LoVo (cell line): ENCODE measurements at places on chromosomes 4 and X.

DNA sequence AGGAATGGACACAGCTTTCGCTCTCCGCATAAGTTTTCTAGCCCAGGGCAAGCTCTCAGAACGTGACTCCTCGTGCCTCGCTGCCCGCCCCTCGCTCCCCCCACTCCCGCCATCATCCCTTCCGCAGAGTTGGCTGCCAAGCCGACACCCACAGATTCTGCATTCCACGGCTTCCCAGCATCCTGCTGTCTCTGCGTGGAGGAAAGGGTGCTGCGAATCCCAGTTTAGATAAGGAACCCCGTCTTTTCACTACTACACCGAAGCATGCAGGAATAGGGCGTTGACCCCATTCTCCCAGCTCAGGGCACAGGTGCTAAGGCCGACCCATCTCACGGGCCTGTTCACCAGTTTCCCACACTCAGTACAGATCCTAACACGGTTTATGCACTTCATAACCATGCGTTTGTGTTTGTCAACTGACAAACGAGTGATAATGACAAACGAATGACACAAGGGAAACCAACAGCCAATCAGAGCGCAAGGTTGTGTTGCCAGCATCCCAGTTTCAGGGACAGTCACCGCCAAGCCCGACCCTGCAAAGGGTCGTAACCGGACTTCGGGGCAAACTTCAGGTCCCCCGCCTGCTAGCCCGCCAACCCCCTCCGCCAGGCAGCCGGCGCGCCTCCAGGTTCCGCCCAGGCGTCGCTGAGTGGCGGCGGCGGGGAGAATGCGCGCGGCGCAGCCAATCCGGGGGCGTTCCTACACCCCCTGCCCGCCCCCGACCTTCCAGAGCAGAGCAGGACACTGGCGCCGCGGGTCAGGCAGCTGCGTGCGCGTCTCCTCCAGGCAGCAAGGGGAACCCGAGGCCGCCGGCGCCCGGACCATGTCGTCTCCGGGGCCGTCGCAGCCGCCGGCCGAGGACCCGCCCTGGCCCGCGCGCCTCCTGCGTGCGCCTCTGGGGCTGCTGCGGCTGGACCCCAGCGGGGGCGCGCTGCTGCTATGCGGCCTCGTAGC lies at the start of gene CYP2U1:
CYP2U1 (plus strand) TSS at position 729 of the 954 bp plus-strand sequence; CDS start at position 824, 95 bp downstream.
- DNase-seq = peak; percentile 85

- DNase-seq = peak; percentile 58
These were observed at the start of gene XK for GRCh38 chrX:37685381-37686359. TSS of gene XK (plus strand) at chrX:37685791. CDS start at chrX:37685962, 171 bp downstream.

- DNase-seq = no peak
These were observed 111.2 kb downstream of the QDPR start for GRCh38 chr4:17400686-17401085.

DNA sequence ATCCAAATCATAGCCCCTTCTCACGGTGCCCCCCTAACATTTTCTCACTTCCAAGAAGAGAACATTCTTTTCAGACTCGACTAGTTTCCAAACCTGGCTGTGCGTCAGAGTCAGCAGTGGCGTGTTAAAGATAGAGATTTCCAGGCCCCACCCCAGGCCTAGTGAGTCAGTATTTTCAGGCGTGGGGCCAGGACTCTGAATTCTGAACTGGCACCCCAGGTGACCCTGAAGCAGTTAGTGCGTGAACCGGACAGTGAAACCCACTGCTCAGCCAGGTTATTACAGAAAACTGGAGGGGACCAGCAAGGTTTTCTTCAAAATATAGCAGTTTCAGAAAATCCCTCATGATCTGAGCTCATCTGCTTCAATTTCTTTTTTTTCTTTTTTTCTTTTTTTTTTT lies 35.0 kb upstream of the BCOR start:
- peak; percentile 42 for DNase-seq

GRCh38 chr4:89682808-89683207 lies 154.2 kb downstream of the SNCA start:
- no peak for DNase-seq

DNA sequence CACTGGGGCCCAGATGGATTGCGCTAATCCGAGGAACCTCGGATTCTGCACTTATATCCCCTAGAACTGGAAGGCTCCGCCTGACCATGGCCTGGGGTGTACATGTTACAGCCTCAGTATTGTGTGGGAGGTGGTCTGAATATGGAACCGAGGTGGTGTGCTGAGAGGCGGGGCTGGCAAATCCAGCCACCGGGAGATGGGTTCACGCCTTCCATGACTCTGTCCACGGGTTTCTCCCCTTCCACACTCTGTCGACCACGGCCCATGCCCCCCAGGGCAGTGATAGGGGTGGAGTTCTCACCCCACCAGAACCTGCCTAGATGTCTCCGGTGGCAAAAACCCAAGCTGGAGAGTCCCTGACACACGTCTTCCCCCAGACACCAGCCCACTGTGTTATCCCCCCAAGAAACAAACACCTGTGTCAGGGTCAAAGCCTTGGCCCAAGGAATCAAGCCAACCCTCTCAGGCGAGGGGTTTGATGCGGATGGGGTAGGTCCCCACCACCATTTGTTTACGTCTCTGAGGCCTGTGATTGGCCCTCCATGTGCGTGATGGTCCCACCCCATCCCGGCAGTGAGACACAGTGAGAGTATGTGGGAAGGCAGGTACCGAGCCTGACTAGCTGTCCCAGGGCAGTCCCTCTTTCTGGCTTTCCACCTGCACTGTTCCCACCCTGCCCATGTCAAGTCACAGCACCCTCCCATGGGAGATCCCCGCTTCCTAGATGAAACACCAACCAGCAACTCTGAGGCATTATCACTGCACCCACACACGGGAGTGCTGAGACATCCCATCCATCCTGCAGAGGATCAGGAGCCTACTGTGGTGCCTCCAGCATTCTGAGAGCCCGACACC lies 6.6 kb upstream of the LOC101059915 start:
- DNase-seq = no peak

GRCh38 chr4:9832640-9833039 lies 51.2 kb downstream of the DRD5 start:
- no peak for DNase-seq

DNA sequence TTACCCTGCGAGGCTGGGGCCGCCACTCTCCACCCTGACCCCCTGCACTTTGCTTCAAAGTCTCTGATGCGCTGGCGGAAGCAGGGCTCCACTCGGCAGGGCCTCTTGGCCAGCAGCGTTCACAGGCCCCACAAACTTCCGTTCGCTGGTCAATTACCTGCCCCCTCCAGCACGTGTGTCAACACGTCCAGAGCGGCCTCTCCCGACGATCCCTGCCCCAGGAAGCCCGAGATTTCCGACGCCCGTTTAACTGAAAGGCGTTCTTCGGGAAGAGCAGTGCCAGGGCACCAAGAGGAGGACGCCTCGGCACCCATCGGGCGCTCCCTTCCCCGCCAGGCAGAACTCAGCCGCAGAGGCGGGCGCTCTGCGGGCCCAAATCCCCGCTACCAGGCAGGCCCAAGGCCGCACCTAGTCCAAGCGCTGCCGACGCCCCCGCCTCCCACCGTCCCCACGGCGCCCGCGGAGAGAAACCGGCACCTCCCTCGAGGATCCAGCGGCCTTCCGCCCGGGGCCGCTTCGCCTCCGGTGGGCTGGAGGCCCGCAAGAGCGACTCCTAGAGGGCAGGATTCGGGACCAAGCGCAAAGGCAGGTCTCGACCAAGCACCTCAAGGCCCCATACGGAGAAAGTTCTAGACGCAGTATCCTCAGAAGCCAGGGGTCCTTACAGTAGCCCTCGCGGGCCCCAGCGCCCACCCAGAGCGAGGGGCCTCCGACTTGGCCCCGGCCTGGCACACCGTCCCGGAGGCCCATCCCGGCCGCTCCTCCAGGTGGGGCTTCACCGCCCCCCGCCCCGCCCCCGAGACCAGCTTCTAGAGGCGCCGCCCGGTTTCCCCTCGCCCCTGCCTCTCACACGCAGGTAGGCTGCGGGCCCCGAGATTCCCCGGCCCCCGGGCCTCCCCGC lies 586 bp downstream of the BCAP31 start:
- DNase-seq = peak; percentile 39

DNA sequence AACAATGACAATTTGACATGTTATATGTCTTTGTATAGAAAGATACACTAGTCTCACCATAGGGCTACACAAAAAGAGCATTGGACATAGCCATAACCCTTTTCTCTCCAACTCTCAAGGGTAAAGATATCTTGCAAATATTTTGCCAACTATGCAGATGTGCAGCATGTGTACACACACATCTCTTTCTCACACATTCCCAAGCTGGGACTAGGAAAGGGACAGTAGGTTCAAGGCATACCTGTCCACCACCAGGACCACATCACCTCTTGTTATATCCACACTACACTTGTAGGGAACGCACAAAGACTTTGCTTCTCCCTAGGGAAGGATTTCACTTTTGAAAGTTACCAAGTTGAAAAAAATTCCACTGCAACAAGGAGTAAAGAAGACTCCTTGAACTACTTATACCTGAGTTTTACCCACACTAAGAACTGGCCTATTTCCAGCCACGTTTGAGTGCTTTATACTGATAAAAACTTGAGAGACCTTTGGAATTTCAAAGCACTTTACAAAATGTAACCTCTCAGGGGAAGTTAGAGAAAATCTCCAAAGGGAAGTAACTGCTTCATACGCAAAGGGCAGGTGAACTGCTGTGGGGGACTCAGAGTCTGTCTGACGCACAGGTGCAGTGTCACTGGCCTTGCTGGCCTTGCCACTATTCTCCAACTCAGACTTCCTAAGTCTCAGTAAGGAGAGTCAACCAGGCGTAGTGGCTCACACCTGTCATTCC lies 36.9 kb downstream of the NR3C2 start:
- no peak for DNase-seq

- DNase-seq = no peak
These were observed 85.5 kb downstream of the NFKB1 start for GRCh38 chr4:102586644-102587021.

- no peak for DNase-seq
These were observed 37.5 kb upstream of the NEIL3 start for GRCh38 chr4:177271915-177272766.

DNA sequence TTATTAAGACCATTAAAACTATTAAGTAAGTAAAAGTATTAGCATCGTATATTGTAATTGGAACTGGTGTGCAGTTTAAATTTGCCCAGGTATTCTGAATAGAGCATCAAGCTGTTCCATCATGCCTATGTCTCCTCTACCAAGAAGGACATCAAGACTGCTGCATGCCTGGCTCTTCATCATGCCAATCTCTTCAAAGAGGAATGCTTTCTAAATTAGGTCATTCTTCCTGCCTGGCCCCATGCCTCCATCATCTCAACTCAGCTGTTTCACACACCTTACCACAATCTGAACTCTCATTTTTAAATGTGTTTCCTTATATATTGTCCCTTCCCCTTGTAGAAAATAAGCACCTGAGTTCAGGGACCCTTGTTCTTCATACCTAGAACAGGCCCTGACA lies 270.5 kb upstream of the PPARGC1A start:
- no peak for DNase-seq

GRCh38 chr4:110020646-110021443 lies 108.2 kb downstream of the EGF start:
- no peak for DNase-seq

- no peak for DNase-seq
These were observed 253.9 kb downstream of the ANK2 start for GRCh38 chr4:113303315-113303714.

DNA sequence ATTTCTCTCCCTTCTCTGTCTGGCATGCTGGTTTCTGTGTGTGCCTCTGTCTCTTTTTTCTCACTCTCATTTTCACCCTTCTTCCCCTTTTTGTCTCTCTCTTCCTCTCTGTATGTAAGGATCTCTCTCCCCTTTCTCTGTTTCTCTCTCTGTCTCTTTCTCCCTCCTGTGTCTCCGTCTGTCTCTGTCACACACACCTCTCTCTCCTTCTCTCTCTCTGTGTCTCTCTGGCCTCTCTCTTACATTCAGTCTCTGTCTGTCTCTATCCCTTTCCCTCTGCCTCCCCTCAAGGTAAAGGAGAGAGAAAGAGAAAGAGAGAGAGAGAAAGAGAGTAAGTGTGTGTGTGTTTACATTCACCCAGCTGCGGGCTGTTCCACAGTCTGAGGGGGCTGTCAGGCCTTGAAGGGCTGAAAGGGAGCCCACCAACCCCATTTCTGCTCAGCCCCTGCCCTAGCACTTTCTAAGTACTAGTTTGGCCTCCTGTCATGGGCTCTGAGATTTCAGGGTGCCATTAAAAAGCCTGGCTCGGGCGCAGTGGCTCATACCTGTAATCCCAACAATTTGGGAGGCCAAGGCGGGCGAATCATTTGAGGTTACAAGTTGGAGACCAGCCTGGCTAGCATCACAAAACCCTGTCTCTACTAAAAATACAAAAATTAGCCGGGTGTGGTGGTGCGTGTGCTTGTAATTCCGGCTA lies 9.6 kb upstream of the TSPYL2 start:
- no peak for DNase-seq

DNA sequence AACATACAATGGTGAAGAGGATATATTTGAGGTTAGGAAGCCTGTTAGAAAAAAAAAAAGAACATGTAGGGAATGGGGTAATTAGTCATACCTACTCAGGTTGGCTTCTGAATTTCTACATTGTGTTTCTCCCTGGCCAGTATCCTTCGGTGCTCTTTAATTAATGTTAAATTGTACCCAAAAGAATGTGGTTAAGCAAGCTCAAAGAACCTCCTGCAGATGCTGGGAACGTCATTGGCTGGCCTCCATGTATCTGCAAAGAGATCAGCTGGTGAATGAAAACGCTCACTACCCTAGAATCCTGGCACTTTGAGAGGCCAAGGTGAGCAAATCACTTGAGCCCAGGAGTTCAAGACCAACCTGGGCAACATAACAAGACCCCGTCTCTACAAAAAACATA lies 942.3 kb upstream of the PRKX start:
- DNase-seq = no peak

DNA sequence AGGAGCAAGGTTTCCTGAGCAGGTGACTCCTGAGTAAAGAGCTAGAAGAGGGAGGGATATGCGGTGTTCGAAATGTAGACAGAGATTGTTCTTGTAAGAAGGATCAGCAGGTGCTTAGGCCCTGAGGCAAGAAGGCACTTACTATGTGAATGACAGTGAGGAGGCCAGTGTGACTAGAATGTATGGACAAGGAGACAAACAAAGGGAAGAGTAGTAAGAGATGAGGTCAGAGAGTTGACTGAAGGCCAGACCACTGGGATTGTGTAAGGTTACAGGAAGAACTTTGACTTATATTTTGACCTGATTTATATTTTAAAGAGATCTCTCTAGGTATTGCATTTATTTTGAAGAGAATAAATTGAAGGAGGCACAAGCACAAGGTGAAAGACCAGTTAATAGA lies 118.4 kb upstream of the ENPEP start:
- DNase-seq = no peak

GRCh38 chr4:3599951-3600350 lies 67.7 kb upstream of the LRPAP1 start:
- DNase-seq = no peak
